Activated CD4-positive, alpha-beta T cell treated with anti-CD3 and anti-CD28 coated beads for 36 hours (primary cell): ENCODE measurements at places on chromosomes 11 and 22. TPM values are rescaled to one million over a fixed set of nuclear protein-coding genes. Genes with fewer than 3 reads are reported as not detected.

The FOLR2 gene
- not detected for total RNA-seq

DNA sequence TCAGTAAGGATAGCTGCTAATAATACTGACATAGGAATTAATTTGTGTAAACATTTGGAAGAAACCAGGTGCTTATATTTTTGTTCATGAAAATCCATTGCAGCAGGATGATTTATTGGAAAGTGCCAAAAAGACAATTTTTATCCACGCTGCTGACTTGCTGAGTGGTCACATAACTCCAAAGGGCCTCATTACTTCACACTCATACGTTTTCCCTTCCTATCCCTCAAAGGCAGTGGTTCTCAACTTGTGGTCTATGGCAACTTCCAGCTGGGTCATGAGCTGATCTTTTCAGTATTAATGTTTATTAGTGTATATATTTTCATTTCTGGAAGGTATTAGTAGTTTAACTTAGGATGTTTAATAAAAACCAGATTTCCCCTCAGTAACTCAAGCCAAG lies 178.1 kb downstream of the UVRAG start:
- H3K36me3 ChIP-seq = peaks cover 17% of the 10 kb centered on the region
- no peak for DNase-seq
- H3K4me3 ChIP-seq = no peak overlapping the region

DNA sequence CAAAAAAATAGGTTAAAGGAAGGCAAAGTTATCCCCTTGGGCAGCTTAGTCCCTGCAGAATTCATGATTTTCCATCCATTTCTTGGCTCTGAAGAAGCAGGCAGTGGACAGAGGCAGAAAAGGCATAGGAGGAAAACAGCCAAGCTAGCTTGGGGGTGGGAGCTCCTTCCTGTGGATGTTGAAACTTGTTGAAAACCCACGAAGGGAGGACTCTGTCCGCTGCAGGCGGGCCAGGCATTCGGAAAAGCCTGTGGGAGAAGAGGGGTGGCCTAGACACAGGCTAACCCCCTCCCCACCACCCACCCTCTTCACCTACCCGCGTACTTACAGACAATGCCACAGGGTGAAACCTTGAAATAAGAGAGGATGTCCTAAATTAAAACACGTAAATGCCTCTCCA lies 72.1 kb downstream of the C22orf31 start:
- no peak overlapping the region for H3K4me3 ChIP-seq
- H3K4me1 ChIP-seq = peaks cover 14% of the 10 kb centered on the region
- peaks cover 18% of the 10 kb centered on the region for H3K36me3 ChIP-seq

DNA sequence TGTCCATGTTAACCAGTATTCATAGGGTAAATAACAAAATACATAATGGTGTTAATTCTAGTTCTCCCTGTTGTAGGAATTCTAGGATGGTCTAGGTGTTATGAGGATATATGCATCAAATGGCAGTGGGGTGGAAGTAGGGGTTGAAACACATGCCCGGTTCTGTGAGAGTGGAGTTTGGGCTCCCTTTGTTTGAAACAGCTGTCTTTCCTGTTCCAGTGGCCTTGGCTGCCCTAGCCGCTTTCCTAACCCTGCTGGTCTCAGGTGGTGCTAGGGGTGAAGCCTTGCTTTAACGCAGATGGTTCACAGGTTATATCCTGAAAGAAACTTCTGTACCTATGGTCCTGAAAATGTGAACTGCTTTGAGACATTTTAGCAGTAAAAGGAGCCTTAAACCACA lies 38.3 kb downstream of the SERPINH1 start:
- DNase-seq = no peak
- H3K27ac ChIP-seq = no peak overlapping the region
- H3K36me3 ChIP-seq = no peaks in the 10 kb centered on the region
- H3K27me3 ChIP-seq = peaks cover 9% of the 10 kb centered on the region
- H3K4me3 ChIP-seq = no peak overlapping the region
- no peaks in the 10 kb centered on the region for H3K4me1 ChIP-seq
